ENCODE measurements at places on chromosomes 16 and 17.

- DNase-seq, result no peak
These were observed 17.7 kb downstream of the MAF start for GRCh38 chr16:79582789-79583188.

DNA sequence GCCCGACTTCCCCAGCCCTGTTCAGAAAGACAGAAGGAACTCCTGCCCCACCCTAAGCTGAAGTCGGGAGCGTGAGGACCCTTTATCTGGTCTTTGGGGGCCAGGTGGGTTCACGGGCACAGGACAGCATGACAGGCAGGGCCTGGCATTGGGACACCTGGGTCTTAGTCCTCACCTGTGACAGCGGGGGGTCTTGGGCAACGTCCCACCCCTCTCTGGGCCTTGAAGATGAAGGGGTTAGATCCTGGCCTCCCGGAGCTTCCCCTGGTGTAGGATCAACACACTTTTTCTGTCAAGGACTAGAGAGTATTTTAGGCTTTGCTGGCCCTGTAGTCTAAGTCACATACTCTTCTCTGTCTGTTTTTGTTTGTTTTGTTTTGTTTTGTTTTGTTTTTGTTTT is 65.1 kb downstream of the JPH3 start:
- DNase-seq, result no peak

DNA sequence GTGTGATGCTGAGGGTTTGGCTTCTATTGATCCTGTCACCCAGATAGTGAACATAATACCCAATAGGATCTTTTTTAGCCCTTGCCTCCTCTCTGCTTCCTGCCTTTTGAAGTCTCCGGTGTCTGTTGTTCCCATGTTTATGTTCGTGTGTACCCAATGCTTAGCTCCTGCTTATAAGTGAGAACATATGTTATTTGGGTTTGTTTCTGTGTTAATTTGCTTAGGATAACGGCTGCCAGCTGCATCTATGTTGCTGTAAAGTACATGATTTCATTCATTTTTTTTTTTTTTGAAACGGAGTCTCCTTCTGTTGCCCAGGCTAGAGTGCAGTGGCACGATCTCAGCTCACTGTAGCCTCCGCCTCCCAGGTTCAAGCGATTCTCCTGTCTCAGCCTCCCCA is 23.0 kb downstream of the DUS2 start:
- no peak for DNase-seq

DNA sequence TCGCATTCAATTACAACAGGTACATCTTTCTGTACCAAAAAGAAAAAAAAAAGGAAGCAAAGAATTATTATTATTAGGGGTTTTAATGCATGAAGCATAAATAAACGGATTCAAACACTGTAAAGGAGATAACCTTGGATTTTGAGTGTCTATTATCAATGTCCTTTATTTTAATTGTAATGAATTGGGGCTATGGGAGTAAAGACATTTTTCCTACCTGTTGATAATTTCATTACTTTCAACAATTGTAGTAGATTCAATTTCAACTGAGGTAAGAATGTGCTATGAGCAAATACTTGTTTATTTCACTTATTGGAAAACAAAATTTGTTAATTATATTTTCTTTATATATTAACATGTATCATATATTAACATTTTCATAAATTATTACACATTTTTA is 855.6 kb downstream of the KCNJ2 start:
- DNase-seq, result no peak

DNA sequence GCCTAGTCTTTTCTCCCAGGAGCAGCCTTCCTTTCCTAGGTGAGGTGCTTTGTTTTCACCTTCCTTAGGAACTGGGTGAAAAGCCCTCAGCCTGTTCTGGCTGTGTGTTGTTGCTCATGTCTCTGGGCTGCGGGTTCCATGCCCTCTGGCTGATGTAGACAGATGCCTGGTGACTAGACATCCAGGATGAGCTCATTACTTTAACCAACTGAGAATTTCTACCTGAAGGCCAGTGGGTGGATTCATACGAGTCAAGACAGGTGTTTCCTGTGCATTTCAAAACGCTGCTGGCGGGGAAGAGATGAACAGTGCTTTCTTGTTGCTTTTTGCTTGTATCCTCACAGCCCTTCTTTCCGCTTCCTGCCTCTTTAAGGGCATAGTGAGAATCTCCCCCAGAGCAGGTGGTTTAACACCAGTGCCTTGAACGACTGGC is 22.3 kb downstream of the SAP30BP start:
- DNase-seq, result no peak

DNA sequence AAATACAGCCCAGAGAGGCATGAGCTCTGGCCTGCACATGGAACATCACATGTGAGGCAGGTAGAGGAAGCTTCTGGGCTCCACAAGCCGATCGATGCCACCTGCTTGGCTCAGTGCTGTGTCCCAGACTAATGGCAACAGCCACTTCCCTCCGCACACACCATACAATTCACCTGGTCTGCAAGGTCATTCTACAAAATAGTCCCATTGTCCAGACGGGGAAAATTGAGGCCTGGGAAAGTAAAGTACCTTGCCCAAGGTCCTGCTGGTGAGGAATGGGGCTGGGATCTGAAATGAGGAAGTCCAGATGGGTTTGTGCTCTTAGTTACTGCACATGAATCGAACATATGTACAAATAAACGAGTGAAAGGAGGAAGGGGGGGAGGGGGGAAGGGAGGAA is 88.0 kb downstream of the LITAF start:
- DNase-seq, result no peak

- DNase-seq, result no peak
These were observed 27.1 kb downstream of the TMEM235 start for GRCh38 chr17:78258323-78259191.

GRCh38 chr17:2393174-2393953 is 7.5 kb downstream of the MNT start:
- DNase-seq, result no peak

DNA sequence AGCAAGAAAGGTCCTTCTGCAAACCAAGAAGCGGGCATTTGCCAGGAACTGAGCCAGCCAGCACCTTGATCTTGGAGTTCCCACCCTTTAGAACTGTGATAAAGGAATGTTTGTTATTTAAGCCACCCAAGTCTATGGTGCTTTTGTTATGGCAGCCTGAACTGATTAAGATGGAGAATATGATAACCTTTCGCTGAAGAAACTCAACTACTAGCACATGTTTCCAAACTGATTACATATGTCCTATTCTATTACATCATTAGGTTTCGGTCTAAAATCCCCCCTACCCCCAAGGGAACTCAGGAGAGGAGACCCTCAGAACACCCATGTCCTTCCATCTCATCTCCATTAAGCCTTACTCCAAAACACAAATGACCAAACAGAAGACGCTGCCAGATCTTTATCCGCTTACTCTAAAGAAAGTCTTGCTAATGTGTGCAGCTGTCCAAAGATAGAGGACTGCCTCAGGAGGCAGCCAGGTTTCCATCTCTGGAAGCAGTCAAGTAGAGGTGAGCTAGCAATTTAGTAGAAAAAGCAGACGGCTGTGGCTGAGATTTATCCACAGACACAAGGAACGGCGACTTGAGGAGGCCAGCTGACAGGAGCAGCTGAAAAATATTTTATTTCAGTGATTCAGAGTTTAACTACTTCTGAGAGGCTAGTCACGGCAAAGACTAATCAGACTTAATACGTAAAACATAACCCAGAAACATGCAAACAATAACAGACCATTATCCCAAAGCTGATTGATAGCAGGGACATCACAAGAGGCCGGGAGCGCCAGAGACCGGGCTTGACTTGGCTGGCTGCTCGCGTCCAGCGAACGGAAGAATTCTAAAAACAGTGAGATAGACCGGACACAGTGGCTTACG is 611.4 kb upstream of the CDH5 start:
- DNase-seq, result no peak

DNA sequence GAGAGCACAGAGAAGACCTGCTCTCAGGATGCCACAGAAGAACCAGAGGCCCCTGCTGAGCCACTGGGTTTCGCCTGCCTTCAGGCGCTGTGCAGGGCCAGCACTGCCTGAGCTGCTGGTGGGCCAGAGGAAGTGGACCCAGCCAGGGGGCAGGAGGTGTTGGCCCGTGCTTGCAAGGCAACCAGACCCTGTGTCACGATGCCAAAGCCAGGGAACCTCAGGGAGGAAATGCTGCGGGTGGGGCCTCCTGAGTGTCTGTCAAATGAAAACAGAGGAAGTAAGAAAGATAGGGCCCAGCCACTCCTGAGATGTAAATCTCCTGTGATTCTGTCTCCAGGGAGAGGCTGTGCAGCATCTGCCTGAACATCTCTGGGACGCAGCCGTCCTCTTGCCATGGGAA is 58.1 kb upstream of the ADORA2B start:
- DNase-seq, result no peak

DNA sequence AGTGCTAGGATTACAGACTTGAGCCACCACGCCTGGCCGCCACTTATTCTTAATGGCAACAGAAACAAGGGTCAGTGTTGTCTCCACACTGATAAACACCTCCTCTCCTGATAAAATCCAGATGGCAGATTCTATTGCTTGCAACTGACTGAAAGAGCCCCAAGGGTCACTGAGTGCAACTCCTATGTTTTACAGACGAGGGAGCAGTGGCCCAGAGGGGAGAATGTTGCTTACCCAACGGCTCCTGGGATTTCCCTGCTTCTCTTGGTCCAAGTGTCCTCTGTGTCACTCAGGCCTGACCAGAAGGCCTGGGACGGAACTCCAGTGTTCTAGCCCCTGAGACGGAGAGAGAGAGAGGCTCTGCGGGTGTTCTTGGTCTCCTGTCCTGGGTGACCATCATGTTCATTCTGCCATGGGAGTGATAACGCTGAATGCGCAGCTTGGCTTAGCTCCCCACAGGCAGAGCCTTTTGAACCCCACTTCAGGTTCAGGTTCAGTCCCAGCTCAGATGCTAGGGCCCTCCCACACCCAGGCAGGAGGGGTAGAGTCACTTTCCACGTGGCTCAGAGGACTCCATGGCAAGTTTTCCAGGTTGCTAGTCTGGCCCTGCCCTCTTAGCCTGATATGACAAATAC is 77.3 kb upstream of the NLRP1 start:
- no peak for DNase-seq
